ENCODE measurements at places on chromosomes 13 and 19.

DNA sequence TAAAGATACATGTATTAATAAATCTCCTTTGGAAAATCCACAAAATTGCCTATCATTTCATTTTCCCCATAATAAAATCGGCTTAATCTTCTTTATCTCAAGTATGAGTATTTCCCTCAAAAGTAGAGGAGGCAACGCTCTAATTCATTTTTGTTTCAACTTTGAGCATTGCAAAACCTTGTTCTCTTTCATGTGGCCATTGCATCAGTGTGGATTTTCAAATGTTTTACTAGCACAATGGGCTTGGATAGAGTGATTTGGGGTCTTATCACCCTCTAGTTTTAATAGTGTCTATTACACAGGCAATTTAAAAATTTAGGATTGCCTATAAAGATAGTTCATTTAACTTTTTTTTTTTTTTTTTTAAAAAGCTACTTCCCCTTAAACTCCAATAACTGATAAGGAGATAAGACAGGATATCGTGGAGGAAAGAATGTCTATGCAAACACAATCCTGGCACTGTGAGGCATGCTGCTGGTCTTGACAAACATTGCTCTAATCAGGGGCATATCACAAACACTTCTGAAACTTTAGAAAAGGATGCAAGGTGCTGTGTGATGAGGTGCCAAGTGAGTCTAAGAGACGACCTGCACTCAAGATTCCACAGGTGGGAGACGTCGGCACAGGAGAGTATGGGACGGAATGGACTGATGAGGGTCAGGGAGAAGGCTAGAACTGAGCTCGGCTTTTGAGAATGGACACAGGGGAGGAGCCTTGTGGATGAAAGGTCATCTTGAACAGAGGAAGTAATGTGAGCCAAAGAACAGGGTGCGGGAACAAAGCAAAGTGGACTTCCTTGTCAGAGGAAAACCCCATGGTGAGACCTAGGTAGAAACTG lies 199.7 kb downstream of the IRS2 start:
- DNase-seq = peak; percentile 9

GRCh38 chr19:48836089-48837017 lies at the start of gene HSD17B14:
Gene HSD17B14, minus strand, starts transcription at chr19:48836491. Its CDS starts 80 bp downstream, at chr19:48836411.
- no peak for DNase-seq

DNA sequence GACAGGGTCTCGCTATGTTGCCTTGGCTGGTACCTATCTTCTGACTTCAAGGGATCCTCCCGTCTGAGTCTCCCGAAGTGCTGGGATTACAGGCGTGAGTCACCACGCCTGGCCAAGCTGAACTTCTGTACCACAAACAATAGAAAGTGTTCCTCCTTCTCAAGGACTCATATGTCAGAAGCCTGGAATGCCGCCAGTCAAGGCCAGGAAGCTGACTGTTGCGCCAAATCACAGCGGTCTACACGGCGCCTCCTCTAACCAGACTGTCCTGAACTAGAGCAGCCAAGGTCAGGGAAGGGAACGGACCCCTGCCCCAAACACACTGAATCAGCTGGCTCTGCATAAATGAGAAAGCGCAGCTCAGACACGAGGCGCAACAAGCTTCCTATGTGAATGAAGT lies 14.6 kb downstream of the RAB20 start:
- no peak for DNase-seq

GRCh38 chr13:98632961-98633360 lies 56.1 kb upstream of the STK24 start:
- DNase-seq = peak; percentile 12

GRCh38 chr13:21074546-21074945 lies 13.2 kb upstream of the LATS2 start:
- DNase-seq = no peak

- DNase-seq = no peak
Observed at GRCh38 chr19:3266792-3267514, 42.5 kb downstream of the CELF5 start.

GRCh38 chr13:90824032-90824431 lies 523.5 kb upstream of the MIR17HG start:
- no peak for DNase-seq

DNA sequence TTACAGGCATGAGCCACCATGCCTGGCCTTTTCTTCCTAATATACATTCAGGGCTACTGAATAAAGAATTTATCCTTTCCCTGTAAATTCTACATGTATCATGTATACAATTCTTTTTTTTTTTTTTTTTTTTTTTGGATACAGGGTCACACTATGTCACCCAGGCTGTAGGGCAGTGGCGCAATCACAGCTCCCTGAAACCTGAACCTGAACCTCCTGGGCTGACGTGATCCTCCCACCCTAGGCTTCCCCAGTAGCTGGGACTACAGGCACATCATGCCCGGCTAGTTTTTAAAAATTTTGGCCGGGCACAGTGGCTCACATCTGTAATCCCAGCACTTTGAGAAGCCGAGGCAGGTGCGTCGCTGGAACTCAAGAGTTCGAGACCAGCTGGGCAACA lies 6.5 kb upstream of the SLC44A2 start:
- no peak for DNase-seq

DNA sequence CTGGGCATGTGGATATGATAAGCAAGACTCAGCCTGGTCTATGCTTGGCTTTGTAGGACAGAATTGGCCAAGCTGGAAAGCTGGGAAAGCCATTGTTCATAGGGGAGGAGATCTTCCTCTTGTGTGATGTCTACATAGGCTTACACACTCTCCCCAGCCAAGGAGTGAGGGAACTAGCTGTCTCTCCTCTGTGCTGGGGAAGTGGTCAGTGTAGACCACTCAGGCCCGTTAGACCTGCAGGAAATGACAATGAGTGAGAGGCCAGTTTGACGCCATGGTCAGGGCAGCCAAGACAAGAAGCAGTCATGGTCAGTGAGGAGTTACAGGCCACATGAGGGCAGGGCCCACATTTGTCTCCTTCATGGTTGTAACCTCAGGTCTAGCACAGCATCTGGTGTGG lies 159.1 kb upstream of the KL start:
- no peak for DNase-seq

DNA sequence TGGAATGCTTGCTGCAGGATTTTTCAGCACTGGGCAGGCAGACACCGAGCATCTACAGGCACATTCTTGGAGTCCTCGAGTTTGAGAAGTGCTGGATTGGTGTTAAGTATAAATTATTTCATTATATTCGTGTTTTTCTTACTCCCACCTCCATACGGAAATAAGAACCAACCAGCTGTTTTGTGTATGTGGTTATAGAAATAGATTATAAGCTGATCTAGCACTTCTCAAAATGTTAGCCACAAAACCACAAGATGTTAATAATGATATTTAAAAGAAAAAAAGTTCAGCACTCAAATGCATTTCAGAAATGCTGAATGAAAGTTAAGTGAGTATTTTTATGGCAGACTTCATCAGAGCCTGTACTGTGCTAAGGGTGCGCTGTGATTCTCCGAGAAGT lies 24.0 kb upstream of the TEX29 start:
- DNase-seq = no peak

DNA sequence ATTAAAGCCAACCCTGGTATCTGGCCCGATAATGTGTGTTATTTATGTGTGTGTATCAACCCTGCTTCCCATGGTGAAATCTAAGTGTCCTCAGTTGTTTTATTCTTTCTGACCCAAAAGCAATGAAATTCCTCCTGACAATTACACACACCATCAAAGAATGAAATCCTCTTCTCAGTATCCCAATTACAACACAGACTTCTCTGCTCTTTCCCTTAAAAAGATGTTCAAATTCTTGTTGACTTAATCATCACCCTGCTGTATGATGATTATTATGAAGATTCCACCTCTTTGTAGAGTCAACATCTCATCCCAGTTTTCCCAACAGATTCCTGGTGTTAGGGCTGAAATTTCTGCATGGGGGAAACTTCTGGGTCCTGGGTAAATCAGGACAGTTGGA lies 8.9 kb upstream of the TRPC4 start:
- no peak for DNase-seq

DNA sequence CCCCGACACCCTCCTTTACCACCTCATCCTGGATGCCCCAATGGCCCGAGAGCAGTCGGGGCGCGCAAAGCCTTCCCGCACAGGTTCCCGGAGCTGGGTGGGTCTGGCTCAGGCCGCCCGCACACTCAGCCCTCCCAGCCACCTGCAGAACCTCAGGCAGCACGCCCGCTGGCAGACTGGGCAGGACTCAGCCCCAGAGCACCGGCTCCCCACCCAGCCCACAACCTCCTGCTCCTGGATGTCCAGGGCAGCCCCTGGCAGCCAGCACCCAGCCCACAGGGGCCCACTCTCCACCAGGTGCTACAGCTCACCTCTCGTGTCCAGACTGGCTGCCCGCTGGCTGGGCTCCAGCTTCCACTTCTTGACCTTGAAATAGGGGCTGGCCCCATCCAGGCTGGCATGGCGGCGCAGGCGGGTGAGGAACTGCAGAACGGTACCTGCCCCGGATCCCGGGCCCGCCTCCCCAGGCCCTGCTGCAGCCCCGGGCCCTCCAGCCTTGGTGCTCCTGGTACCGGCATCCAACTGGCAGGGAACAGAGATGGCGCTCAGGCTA lies 4.6 kb downstream of the CBARP start:
- no peak for DNase-seq

GRCh38 chr19:32168111-32168510 lies 177.3 kb upstream of the ZNF507 start:
- DNase-seq = peak; percentile 2

DNA sequence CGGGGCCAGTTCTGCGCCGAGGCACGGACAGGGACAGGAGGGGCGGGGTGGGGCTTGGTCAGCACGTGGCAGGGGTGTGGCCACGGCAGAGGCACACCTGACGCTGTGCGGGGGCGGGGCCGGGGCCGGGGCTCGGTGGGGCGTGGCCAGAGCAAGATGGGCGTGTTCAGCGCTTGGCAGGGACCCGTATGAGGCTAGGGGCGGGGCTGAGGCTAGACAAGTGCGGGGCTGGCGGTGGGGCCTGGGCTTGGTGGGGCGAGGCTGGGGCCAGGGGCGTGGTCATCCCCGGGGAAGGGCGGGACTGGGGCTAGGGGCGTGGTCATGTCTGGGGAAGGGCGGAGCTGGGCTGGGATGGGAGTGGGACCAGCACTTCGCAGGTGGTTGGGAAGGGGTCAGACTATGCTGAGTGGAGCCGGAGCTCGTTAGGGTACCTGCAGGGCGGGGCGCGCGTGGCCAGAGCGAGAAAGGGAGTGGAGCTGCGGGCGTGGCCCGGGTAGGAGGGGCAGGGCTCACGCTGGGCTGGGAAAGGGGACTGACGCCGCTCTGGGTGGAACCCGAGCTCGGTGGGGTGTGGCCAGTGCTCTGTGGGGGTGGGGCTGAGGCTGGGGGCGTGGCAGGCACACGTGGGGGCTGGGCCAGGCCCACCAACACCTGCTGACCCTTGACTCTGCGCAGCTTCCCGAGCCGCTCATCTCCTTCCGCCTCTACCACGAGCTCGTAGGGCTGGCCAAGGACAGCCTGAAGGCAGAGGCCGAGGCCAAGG lies 12.8 kb downstream of the POLR2E start:
- DNase-seq = no peak

DNA sequence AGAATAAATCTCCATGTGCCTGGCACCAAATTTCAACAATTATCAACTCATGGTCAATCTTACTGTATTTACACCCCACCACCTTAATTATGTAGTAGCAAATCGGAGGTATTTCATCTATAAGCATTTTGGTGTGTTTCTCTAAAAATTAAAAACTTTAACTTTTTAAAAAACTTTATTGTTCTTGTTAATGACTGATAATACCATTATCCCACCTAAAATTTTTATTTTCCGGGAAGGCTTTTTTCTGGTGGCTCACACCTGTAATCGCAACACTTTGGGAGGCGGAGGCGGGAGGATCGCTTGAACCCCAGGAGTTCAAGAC lies 453 bp upstream of the PDCD2L start:
- DNase-seq = no peak

- DNase-seq = no peak
Observed at GRCh38 chr19:2294687-2295335, 12.8 kb upstream of the PEAK3 start.

DNA sequence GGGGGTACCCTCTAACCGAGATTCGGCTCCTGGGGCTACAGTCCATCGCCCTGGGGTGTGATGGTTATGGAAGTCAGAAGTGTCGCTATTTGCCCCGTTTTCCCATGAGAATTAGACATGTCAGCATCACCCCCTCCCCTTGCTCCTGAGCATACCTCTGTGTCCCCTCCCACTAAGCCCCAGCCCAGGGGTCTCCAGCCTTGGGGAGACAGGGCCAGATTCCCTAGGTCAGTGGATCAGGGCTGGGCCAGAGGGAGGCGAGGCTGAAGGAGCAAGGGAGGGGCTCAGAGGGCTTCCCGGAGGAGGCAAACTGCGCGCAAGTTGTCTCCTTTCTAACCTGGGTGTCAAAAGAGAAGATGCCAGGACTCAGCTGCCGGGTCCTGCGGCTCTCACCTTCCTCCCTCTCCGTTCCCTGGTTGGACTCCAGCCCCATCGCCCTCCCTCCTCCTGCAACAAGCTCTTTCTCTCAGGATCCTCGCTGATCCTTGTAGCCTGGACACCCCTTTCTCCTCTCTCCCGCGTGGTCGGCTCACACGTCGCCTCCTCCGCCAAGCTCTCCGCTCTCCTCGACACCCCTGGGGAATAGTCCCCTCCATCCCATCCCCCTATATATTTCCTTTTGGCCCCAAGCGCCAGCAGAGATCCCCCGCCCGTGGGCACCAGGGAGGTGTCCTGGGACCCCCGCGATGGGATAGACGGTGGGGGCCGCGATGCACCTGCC lies 459 bp upstream of the TMEM59L start:
- DNase-seq = no peak

DNA sequence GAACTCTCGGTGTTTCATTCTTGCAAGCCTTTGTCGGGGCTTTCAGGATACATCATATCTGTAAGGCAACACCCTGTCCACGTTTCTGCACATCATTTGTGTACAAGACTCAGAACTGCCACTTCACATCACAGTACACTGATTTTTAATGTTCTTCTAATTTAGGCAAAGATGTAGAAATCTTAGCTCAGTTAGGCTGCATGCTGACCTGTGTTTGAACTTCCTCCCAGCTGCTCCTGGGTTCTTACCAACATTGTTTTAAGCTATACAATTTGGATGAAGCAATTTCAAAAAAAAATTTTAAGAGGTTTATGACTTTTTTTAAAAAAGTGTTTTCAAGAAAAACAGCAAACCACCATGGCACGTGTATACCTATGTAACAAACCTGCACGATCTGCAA lies 1047.9 kb upstream of the SLC10A2 start:
- DNase-seq = no peak

DNA sequence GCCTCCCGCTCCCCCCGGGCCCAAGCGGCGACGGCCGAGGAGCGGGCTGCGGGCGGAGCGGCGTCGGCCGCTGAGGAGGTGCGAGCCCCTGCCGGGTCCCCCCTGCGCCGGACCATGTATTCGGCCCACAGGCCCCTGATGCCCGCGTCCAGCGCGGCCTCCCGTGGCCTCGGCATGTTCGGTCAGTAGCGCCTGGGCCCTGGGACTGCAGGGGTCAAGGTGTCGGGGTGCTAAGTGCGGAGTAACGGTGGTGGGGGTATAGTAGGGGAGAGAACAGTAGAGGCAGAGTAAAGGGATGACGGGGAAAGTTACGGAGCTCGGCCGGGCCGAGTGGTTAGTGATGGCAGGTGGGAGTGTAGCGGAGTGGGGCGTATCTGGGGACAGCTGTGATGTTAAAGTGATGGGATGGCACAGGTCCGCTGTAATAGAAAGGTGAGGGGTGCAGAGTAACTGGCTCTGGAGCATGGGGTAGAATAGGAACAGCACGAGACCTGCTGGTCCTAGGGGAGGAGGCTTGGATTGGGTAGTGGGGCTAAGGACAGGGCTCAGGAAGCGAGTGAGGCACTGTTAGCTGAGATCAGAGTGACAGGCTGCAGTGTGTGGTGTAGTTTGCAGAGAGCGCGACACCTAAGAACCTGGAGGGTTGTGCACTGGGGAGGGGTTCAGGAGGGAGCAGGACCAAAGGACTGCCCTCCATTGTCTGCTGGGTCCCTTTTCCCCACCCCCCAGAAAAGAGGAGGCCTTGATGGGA lies 15.7 kb downstream of the CIC start:
- no peak for DNase-seq

GRCh38 chr19:41617941-41618730 lies 8.7 kb downstream of the CEACAM4 start:
- no peak for DNase-seq
